ENCODE measurements at places on chromosomes 7 and 10.

DNA sequence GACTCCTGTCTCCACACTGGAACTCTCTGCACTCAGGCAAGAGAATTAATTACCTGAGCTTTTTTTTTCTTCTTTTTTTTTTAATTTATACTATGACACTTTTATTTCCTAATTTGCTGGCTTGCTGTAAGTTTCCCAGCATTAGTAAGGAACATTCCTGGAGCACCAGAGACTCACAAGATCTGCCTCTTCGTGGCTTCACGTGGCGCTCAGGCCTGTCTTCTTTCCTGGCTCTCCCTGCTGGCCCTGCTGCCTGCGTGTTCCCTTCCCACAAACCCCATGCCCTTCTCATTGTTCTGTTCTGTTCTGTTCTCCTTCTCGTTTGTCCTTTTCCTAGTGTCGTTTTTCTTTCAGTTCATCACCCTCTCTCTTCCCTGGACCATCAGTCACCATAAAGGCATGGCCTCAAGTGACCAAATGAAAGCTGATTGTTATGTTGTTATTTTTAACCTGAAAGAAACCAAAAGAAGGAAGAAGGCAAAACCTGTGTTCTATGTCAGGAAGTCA lies 591.6 kb upstream of the PFKP start:
- DNase-seq: no peak

GRCh38 chr10:75402486-75403143 lies 1.1 kb upstream of the ZNF503 start:
- DNase-seq: no peak

GRCh38 chr7:70787286-70787685 lies 344.7 kb upstream of the GALNT17 start:
- DNase-seq: no peak

DNA sequence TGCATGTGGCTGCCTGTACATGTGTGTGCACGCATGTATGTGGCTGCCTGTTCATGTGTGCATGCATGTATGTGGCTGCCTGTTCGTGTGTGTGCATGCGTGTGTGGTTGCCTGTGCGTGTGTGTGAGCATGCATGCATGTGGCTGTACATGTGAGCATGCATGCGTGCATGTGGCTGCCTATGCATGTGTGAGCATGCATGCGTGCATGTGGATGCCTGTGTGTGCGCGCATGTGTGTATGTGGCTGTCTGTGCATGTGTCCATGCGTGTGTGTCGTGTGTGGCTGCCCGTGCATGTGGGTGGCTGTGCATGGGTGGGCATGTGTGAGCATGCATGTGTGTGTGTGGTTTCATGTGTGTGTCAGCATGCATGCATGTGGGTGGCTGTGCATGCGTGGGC lies 218.3 kb downstream of the ELFN1 start:
- no peak for DNase-seq

DNA sequence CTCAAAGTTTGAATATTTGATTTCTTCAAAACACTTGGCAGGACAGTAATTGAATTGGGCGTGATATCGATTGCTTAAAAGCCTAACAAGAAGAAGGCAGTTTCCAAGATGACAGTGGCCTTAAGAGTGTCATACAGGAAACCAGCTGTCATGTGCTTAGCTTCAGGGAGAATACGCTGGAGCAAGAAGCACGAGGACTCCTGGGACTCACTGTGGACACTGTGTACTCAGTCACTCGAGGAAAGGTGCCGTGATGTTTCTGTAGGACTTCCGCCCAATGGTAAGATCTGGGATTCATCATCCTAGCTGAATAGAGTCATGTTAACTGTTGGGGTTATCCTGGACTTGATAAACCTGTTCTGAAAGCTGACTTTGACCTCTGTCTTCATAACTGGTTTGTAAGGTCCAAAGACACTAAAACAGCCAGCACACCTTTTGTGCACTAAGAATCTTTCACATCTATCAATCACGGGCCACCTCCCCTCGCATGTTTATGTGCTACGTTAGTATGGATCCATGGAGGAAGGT lies 113.5 kb downstream of the CELF2 start:
- DNase-seq: no peak

- DNase-seq: no peak
Measured at GRCh38 chr10:63595072-63595471, 73.9 kb downstream of the REEP3 start.

- DNase-seq: no peak
Measured at GRCh38 chr7:77655356-77655755, 40.9 kb upstream of the RSBN1L start.

GRCh38 chr7:140168816-140169215 lies 8.0 kb downstream of the KDM7A start:
- no peak for DNase-seq

DNA sequence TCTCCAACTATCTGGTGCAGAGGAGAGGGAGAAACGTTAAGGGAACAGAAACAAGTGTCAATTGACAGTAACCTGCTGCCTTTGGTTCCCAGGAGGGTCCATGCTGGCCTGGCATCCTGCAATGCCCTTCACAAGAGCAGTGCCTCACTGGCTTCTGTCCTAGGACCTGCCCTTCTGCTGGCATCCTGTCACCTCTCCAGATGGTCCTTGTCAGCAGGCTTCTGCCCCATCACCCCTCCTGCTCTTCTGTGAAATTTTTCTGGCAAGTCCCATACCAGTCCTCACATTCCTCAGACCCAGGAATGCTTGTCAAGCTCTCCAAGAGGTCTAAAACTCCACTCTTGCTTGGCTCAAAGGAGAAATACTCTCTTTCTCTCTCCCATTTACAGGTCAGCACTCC lies 34.2 kb downstream of the C10orf67 start:
- no peak for DNase-seq

GRCh38 chr10:71429929-71430328 lies 33.2 kb downstream of the CDH23 start:
- DNase-seq: no peak

DNA sequence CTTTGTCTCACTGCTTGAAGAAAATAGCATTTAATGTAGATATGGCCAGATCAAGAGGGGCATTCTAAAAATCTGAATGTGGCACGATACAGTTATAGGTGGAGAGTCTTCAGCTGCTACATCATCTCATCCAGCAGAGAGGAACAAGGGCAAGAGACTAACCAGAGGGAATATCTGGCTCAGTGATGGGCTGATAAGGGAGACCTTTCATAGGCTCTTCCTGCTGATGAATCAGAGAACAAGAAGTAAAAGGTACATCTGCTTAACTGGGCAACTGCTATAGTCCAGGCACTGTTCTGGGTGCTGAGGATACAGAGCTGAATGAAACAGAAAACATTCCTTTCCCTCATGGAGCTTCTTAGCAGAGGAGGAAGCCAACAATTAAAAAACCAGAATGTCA lies 37.9 kb downstream of the PIP4K2A start:
- DNase-seq: no peak

- no peak for DNase-seq
Measured at GRCh38 chr10:91296471-91296870, 76.0 kb downstream of the PCGF5 start.

DNA sequence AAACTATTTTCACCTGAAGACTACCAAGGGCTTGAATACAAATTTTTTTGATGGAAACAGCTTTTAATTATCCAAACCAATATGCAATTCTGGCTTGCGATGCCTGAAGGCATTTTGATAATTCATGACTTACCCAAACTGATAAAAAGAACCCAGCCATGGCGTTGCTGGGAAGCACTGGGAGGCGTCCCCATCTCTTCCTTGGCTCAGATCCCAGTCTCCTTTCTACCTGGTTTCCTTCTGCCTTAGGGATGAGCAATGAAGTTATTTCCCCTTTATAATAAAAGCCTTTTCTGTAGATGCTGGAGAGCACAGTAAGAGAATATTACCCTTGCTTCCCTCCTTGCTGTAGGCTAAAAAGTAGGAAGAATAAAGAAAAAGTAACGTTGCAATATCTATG lies 129.1 kb upstream of the ANK3 start:
- DNase-seq: no peak

GRCh38 chr7:120988591-120989256 lies at the start of gene CPED1:
Gene CPED1 (plus strand): TSS chr7:120988711. CDS start chr7:120989622, 911 bp downstream.
- no peak for DNase-seq

DNA sequence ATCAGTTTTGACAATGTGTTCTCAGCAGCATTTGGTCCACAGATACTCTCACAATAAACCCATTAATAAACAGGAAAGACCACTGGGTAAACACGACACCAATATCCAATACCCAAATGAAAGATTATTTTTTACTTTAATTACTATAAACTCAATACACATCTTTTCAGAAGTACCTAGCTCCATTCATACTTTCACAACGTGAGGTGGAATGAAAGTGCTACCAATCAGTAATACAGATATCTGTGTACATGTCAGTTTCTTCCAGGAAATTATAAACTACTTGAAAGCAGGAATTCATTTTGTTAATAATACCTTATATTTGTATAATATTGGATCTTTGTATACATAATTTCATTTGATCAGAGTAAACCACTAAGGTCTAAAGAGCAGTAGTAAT lies 11.9 kb downstream of the CDK6 start:
- no peak for DNase-seq

GRCh38 chr10:127157506-127158200 lies 38.7 kb downstream of the INSYN2A start:
- DNase-seq: no peak

DNA sequence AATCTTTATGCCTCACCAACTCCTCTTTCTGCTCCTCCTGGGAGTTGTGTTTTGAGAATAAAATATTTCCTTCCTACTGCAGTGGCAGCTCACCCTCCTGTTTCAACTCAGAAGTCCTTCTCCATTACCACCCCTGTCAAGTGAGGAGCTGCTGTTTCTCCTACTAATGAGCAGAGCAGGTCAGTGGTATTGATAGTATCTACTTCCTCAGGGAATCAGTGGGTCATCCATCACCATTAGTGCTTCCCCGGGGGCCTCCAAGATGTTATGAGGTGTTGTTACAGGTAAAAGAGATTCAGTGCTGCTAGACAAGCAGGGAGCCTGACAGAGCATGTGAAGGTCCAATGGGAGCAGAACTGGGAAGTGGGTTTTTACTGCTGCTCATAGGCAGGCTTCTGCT lies 795.2 kb downstream of the REEP3 start:
- no peak for DNase-seq

DNA sequence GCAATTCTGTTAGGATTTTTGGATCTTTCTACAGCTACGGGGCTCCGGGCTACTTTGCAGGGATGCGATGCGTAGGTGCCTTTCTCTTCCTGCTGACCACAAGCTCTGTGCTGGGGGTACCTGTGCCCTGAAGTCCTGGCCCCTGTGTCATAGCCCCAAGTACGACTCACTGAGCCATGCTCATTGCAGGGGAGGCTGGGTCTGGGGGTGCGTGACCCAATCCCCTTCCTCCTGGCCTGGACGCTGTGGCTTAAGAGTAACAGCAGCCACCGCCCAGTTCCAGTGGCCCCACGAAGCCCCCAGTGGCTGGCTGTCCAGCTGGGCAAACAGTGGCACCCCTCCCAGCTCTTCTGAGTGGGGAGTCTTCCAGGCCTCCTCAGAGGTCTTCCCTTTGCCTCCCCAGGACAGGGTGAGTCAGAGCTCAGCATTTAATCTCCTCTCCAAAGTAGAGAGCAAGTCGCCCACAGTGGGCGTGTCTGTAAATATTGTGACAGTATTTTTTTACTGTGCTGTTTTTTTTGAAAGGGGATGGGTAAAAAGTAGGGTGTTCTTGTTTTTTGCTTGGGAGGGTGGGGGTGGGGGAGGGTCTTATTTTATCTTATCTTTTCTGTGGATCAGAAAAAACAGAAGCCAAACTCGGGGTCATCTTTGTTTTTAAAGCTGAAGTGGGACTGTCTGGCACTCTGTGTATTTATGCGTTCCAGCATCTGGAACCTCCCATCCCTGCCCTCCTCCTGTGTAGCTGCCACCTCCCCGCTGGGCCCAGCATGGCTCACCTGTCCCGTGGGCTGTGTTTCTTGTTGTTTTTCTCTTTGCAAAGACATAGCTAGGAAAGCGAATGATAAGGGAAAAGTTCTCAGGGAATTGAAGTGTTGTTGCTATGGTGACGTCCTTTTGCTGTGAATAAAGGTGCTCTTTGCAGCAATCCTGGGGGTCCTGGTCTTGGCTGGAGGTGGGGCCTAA lies 8.2 kb downstream of the LFNG start:
- no peak for DNase-seq

DNA sequence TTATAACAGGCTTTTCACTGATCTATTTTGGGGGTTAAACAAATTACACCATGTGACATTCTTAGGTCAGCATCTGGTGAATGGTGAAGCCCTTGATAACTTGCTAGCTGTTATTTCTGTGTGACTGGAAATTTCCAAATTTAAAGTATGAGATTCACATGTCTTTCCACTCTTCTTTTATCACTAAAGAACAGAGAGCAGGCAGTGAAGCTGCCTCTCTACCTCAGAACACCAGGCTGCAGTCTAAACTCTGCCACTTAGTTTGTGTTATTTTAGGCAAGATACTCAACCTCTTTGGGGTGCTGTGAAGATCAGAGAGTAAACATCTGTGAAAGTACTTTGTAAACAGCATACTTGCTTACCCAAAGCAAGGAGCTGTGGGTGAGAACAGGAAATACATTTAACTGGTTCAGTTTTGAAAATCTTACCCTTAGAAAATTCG lies 15.5 kb upstream of the SP4 start:
- DNase-seq: no peak

DNA sequence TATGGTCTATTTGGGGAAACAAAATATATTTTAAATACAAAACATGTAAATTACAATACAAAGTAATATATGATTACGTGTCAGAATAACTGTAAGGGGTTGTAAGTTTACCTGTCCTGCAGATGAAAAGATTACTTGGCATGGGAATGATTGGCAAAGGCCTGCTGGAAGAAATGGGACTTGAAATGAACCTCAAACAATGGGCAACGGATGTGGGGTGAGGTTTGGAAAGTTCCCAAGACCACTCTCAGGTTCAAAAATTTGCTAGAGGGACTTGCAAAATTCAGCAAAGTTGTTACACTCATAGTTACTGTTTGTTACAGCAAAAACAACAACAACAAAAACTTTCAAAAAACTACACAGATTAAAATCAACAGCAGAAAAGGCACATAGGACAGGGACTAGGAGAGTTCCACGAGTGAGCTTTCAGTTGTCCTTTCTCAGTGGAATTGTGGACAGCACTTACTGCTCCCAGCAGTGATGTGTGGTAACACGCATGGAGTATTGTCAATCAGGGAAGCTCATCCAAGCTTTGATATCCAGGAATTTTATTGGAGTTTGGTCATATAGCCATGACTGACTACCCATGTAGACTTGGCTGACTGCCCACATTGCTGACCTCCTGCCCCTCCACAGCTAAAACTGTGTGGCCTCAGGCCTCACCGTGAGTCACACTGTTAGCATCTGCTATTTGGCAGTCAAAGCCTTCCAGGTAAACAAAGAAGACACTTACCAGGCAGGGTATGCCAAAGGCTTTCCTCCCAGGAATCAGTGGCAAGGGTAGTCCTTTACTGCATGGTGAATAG lies 43.8 kb downstream of the EXOC6 start:
- no peak for DNase-seq

GRCh38 chr7:156725073-156725472 lies 84.5 kb downstream of the RNF32 start:
- DNase-seq: no peak

- DNase-seq: no peak
Measured at GRCh38 chr7:13414661-13415107, 574.8 kb downstream of the ETV1 start.

DNA sequence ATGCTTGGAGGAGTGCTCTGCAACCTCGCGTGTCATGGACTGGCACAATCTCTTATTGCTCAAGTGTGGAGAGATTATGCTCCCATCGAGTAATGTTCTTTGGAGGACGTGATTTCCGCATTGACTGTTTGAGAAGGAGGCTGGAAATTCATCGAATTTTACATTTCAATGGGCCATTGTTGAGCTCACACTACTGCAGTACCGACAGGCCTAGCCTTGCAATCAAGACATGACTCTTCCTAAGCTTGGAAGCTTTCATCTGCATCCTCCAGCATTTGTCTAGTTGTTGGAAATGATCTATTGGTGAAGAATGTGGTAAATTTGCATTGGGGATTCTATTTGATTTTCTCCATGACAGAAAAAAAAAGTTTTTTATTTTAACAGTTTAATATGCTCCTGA lies 156.8 kb downstream of the FZD1 start:
- DNase-seq: no peak

Measured in central memory CD4-positive, alpha-beta T cell (primary cell).